ENCODE measurements at places on chromosomes 7 and 10.

DNA sequence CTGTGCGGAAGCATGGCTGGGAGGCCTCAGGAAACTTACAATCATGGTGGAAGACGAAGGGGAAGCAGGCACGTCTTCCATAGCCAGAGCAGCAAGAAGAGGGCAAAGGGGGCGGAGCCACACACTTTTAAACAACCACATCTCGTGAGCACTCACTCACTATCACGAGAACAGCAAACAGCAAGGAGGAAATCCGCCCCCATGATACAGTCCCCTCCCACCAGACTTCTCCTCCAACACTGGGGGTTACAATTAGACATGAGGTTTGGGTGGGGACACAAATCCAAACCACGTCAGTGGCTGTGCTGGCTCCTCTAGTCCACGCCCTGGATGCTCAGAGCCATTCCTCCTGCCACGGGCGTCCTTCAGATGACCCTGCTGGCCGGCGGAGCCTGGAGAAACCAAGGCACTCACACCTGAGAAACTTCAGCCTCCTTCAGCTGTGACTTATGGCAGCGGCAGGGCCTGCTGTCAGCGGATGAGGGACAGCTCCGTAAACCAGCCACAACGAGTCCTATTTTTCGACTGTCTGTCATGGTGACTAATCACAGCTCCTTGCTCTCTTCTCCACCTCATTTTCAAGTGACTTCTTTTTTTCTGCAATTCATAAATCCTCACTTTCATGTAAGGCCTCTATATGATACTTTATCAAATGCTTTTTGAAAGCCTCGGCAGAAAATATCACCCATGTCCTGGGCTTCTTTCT lies 167.9 kb upstream of the PFKP start:
- no peak for DNase-seq
- H3K4me1 ChIP-seq, result no peaks in the 10 kb centered on the region
- H3K4me3 ChIP-seq, result no peak overlapping the region
- no peaks in the 10 kb centered on the region for H3K27me3 ChIP-seq

- no peak overlapping the region for H3K27ac ChIP-seq
- no peak overlapping the region for H3K4me3 ChIP-seq
- H3K27me3 ChIP-seq, result no peaks in the 10 kb centered on the region
- H3K36me3 ChIP-seq, result no peaks in the 10 kb centered on the region
- no peak for DNase-seq
Measured at GRCh38 chr7:7274782-7275181, 92.4 kb downstream of the C1GALT1 start.

DNA sequence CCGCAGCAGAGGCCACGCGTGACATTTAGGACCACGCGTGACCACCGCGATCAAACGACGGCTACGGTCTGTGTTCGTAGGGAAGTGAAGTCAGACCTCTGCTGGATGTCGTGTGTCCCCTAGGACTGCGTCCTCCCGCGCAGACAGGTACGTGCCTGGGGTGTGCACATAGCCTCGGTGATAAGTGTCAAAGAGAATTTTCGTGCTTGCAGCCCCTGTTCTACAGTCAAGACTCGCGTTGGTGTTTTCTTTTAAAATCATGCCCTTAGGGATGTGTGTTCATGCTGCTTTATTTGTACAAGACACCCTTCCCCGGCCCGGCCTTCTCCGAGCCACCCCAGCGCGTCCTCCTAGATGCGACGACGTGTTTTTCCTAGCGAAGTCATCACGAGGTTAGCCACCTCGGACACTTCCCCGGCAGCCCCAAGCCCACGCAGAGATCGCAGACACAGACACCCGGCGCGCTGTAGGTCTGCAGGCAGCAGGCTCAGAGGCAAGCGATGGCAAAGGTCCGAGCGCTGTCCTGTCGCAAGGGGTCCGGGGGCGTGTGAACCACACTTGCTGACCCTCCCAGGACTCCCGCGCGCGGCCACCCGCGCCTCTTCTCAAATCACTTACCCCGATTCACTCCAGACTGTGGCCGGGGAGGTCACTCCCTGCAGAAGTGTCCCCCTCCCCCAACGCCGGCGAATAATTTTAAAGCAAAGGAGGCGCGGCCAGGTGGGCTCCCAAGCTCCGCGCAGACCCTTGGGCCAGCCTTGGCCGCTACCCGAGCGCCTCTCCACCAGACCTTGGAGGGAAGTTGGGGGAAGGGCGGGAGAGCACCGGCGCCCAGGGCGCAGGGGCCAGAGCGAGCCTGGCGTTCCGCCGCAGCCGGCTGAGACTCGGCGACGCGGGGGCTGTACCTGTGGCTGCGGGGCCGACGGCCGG lies 552 bp downstream of the MKX start:
- H3K36me3 ChIP-seq, result no peaks in the 10 kb centered on the region
- DNase-seq, result no peak
- H3K4me1 ChIP-seq, result no peaks in the 10 kb centered on the region
- no peak overlapping the region for H3K27ac ChIP-seq

DNA sequence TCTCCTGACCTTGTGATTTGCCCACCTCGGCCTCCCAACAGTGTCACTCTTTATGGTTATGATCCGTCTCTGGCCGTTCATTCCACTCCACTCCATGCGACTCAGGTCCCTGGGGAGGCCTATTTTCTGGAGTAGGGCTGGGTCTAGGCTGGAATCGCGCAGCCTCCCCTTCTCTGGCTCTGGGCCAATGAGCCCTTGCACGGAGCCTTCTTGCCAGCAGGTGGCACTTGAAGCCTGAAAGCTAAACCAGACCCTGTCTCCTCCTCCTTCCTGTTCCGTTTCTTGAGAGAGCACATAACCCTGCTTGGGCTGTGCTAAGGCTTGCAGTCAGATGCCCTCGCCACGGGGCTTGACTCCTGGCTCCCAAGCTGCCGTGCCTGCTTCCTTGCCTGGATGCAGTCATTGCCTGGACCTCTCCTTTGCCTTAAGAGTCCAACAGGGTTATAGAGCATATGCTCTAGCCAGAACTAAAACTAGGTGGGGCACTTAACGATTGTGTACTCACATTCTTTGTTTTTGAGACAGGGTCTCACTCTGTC lies 9.6 kb upstream of the DNAJB12 start:
- H3K4me3 ChIP-seq, result no peak overlapping the region
- H3K36me3 ChIP-seq, result no peaks in the 10 kb centered on the region
- no peaks in the 10 kb centered on the region for H3K27me3 ChIP-seq
- H3K27ac ChIP-seq, result 0 out of 2 replicates have a peak overlapping the region, but pooled peaks have one; percentile 29
- DNase-seq, result peak; percentile 59

GRCh38 chr7:72266771-72267170 lies 145.4 kb downstream of the CALN1 start:
- no peaks in the 10 kb centered on the region for H3K36me3 ChIP-seq
- H3K27ac ChIP-seq, result no peak overlapping the region
- no peaks in the 10 kb centered on the region for H3K4me1 ChIP-seq
- no peaks in the 10 kb centered on the region for H3K27me3 ChIP-seq

GRCh38 chr10:71029907-71030306 lies 141.5 kb upstream of the PCBD1 start:
- H3K36me3 ChIP-seq, result no peaks in the 10 kb centered on the region
- no peak for DNase-seq
- no peaks in the 10 kb centered on the region for H3K4me1 ChIP-seq
- no peaks in the 10 kb centered on the region for H3K27me3 ChIP-seq
- no peak overlapping the region for H3K4me3 ChIP-seq

- no peak overlapping the region for H3K4me3 ChIP-seq
- no peak overlapping the region for H3K27ac ChIP-seq
- no peaks in the 10 kb centered on the region for H3K27me3 ChIP-seq
Measured at GRCh38 chr10:51289519-51289918, 215.2 kb downstream of the PRKG1 start.

- no peaks in the 10 kb centered on the region for H3K36me3 ChIP-seq
- H3K4me1 ChIP-seq, result peaks cover 10% of the 10 kb centered on the region
- DNase-seq, result no peak
- no peaks in the 10 kb centered on the region for H3K27me3 ChIP-seq
- H3K4me3 ChIP-seq, result no peak overlapping the region
- no peak overlapping the region for H3K27ac ChIP-seq
Measured at GRCh38 chr7:121298831-121299239, 30.0 kb upstream of the WNT16 start.

- no peaks in the 10 kb centered on the region for H3K36me3 ChIP-seq
- H3K4me1 ChIP-seq, result no peaks in the 10 kb centered on the region
- H3K27ac ChIP-seq, result no peak overlapping the region
- no peaks in the 10 kb centered on the region for H3K27me3 ChIP-seq
- DNase-seq, result no peak
Measured at GRCh38 chr10:28928484-28928883, 251.2 kb downstream of the BAMBI start.

DNA sequence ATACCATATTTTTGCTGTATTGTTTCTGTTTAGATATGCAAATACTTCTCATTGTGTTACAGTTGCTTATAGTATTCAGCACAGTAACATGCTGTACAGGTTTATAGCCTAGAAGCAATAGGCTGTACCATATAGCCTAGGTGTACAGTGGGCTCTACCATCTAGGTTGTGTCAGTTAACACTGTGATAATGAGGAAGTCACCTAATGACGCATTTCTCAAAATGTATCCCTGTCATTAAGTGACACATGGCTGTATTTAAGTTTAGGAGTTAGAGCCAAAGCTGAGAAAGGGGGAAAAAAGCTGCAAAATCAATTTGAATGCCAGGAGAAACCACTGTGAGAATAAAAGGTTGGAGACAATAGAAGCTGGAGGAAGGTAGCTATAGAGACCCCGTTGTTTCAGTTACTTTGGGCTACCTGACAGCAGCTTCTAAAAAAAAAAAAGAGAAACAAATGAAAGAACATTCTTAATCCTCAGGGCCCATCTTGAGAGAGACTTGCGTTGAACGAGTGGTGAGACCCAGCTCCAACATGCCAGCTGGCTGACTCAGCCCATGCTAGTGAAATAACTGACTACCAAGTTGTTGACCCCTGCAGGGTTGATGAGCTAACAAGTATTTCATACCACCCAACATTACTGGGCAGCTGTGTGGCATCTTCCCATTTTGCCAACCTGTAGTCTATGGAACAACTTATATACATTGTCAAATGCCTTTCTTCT lies 8.7 kb downstream of the STARD3NL start:
- H3K4me1 ChIP-seq, result peaks cover 39% of the 10 kb centered on the region
- H3K36me3 ChIP-seq, result no peaks in the 10 kb centered on the region
- no peaks in the 10 kb centered on the region for H3K27me3 ChIP-seq
- no peak overlapping the region for H3K4me3 ChIP-seq
- no peak overlapping the region for H3K27ac ChIP-seq

DNA sequence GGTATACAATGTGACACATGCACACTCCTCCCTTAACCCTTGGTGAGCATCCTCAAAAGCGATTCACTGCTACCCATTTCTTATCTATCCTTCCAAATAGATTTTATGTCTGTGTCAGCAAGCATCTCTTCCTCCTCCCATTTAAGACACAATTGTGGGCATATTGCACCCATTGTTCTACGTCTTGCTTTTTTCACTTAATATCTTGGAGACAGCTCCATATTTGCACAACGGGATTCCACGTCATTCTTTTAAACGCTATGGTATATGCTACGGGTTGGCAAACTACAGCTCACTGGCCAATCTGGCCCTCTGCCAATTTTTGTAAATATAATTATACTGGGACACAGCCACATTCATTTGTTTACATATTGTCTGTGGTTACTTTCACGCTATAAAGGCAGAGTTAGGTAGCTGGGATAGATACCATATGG lies 88.6 kb downstream of the RNF216 start:
- peak overlapping the region; percentile 59 for H3K4me3 ChIP-seq
- H3K36me3 ChIP-seq, result peaks cover 4% of the 10 kb centered on the region
- peak overlapping the region; percentile 94 for H3K27ac ChIP-seq
- H3K4me1 ChIP-seq, result peaks cover 80% of the 10 kb centered on the region

DNA sequence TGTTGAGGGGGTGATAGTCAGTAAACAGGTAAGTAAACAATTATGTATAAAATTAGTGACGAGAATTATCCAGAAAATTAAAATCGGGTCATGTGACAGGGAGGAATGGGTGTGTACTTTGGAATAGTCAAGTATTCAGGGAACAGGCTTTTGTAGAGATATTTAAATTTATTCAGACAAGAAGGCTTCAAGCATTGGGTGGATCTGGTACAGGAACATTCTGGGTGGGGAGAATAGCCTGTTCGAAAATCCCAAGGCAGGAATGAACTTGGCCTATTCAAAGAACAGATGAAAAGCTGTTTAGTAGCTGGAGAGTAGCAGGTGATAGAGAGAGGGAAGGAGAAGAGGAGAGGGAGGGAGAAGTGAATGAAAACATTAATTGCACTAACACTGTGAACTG lies 448.9 kb upstream of the FZD8 start:
- H3K27ac ChIP-seq, result no peak overlapping the region
- no peaks in the 10 kb centered on the region for H3K27me3 ChIP-seq
- H3K36me3 ChIP-seq, result no peaks in the 10 kb centered on the region
- no peaks in the 10 kb centered on the region for H3K4me1 ChIP-seq

All from GM12878 (cell line).